Lung (tissue), 17 donors: ENCODE measurements at places on chromosomes 16 and 17. TPM values are rescaled to one million over a fixed set of nuclear protein-coding genes. Genes with fewer than 3 reads are reported as not detected.

- H3K27ac ChIP-seq, result no peak overlapping the region
- H3K36me3 ChIP-seq, result peaks cover 31% of the 10 kb centered on the region
- H3K4me1 ChIP-seq, result no peaks in the 10 kb centered on the region
- no peak for DNase-seq
- no peaks in the 10 kb centered on the region for H3K27me3 ChIP-seq
- no peak overlapping the region for H3K4me3 ChIP-seq
Observed at GRCh38 chr16:56832768-56833167, 32.2 kb upstream of the SLC12A3 start.

- H3K27ac ChIP-seq, result peak overlapping the region; percentile 35
- H3K4me3 ChIP-seq, result no peak overlapping the region
- no peaks in the 10 kb centered on the region for H3K36me3 ChIP-seq
- no peaks in the 10 kb centered on the region for H3K4me1 ChIP-seq
Observed at GRCh38 chr16:22685459-22685830, 128.5 kb upstream of the HS3ST2 start.

- H3K36me3 ChIP-seq, result no peaks in the 10 kb centered on the region
- H3K4me3 ChIP-seq, result no peak overlapping the region
- H3K27ac ChIP-seq, result no peak overlapping the region
- peaks cover 4% of the 10 kb centered on the region for H3K4me1 ChIP-seq
Observed at GRCh38 chr17:54977744-54978143, 9.2 kb downstream of the STXBP4 start.

- H3K27ac ChIP-seq, result no peak overlapping the region
- H3K27me3 ChIP-seq, result no peaks in the 10 kb centered on the region
- no peak overlapping the region for H3K4me3 ChIP-seq
Observed at GRCh38 chr16:53111078-53111791, 56.4 kb downstream of the CHD9 start.

GRCh38 chr17:17315142-17315821 is 12.1 kb downstream of the NT5M start:
- no peaks in the 10 kb centered on the region for H3K36me3 ChIP-seq
- no peaks in the 10 kb centered on the region for H3K4me1 ChIP-seq
- H3K27ac ChIP-seq, result no peak overlapping the region
- no peak for DNase-seq

DNA sequence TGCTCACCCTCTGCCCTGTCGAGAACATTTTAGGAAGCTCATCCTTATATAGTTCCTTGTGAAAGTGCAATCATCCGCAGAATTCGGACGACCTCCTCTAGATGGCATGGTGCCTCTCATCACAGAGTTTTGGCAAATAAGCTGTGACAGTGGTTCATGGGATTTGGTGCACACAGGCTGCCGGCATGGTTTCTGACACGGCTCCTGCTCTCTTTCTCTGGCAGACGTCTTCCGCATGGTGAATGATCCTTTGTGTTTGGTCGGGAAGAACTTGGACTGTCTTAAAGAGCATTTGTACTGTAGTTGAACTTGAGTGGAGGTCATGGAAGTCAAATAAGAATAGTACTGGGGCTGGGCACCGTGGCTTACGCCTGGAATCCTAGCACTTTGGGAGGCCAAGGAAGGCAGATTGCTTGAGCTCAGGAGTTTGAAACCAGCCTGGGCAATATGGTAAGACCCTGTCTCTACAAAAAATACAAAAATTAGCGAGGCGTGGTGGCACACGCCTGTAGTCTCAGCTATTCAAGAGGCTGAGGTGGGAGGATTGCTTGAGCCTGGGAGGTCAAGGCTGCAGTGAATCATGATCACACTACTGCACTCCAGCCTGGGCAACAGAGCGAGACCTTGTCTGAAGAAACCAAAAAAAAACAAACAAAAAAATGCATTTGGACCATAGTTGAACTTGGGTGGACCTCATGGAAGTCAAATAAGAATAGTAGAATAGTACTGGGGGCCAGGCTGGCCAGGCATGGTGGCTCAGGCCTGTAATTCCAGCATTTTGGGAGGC is 34.7 kb upstream of the NAT9 start:
- H3K4me3 ChIP-seq, result no peak overlapping the region
- no peak overlapping the region for H3K27ac ChIP-seq
- no peak for DNase-seq
- peaks cover 8% of the 10 kb centered on the region for H3K4me1 ChIP-seq
- H3K27me3 ChIP-seq, result no peaks in the 10 kb centered on the region

DNA sequence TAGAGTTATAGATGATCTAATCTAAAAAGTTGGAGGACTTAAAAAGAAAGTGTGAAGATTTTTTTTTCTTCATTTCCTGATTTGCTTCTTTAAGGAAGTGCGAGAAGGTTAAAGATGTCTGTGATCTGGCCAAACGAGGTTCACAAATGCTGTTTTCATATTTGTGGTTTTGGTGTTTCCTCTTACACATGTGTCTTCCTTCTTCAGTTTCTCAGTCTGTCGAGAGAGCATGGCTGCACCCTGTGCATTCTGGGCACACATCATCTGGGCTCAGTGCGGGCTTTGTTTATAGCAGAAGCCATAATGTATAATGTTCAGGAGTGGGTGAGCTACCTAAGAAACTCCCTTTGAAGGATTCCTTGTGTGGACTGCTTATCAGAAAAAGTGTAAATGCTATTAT is 260.4 kb upstream of the TBX2 start:
- no peaks in the 10 kb centered on the region for H3K36me3 ChIP-seq
- no peaks in the 10 kb centered on the region for H3K27me3 ChIP-seq
- H3K27ac ChIP-seq, result no peak overlapping the region

DNA sequence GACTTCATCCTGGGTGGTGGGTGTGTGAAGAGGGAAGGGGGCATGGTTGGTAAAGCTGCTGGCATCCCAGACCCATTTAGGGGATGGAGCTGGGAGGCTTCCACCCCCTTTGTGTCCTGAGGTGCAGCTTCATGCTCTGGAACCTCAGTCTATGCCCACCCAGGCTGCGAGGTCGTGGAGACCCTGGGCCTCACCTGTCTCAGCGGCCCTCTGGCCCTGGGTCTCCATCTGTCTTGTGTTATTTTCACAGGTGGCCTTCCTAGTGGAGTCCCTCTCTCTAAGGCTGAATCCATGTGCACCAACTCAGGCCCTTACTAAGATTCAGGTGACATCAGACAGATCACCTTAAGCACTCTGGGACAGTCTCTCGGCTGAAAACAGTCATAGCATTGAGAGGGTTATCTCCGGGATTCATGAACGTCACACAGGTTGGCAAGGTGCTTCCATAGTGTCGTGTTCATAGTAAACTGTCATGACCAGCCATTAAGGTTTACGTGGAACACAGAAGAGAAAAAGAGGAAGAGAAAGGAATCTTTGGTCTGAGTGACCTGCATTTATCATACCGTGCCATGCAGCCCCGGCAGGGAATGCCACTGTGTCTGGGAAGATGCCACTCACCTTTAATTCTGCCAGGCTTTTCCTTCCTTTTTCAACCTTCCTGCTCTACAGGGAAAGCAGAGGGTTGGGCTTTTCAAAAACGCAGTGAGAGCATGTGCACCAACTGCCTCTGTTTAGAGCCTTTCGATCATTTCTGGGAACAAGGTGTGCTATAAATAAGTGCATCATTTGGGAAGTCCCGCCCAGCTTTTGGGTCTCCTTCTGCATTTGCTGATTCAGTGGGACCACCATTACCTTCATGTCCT is 4.5 kb upstream of the FOXL1 start:
- H3K27ac ChIP-seq, result no peak overlapping the region
- no peaks in the 10 kb centered on the region for H3K36me3 ChIP-seq
- DNase-seq, result no peak
- no peak overlapping the region for H3K4me3 ChIP-seq

DNA sequence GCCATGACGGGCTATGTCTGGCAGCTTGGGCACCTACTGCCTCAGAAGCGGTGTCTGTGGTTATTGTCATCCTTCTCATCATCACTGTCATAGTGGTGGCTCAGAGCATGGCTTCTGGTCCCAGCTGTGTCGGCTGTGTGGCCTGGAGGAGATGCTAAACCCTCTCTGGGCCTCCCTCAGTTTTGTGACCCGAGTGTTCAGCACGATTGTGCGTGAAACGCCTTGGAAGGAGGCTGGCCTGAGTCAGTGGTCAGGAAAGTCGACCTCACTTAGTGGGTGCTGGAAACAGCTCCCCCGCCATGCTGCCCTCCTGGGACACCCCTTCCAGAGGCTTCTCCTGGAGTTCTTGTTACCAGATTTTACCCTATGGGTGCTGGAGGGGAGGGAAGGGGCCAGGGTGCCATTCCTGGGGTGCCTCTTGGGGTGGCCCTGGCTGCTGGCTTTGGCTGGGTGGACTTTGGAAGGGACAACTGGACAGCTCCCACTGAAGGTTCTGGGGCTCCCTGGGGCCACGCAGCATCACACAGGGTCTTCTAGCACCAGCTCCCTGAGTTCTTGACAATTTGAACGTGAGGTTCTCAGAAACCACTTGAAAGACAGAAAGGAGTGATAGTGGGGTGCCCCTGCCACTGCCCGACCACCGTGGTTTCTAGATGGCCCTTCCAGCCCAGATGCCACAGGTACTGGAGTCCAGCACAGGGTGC is 226.5 kb upstream of the GSE1 start:
- DNase-seq, result no peak
- H3K4me3 ChIP-seq, result no peak overlapping the region
- no peaks in the 10 kb centered on the region for H3K27me3 ChIP-seq
- no peaks in the 10 kb centered on the region for H3K36me3 ChIP-seq

Gene SLC16A3
- total RNA-seq, result 154 TPM

DNA sequence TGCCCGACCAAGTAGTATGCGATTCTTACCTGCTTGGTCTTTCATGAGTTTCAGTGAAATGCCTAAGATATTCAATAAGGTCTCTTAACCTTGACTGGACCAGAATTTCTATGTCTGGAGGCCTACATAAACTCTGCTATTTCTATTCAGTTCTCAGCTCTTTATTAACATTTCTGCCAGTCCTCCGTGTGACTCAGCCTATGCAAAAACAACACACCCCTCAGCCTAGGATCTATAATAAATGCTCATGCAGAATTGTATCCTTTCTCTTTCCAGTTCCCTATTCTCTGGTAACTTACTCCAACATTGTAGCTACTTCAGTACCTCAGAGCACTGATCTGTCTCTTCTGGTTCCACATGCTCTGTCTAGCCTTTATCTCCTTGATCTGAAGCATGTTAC is 1507.4 kb downstream of the CDH11 start:
- no peak for DNase-seq
- H3K27me3 ChIP-seq, result no peaks in the 10 kb centered on the region
- no peak overlapping the region for H3K4me3 ChIP-seq

- no peaks in the 10 kb centered on the region for H3K4me1 ChIP-seq
- H3K27ac ChIP-seq, result no peak overlapping the region
- no peaks in the 10 kb centered on the region for H3K36me3 ChIP-seq
- no peak overlapping the region for H3K4me3 ChIP-seq
Observed at GRCh38 chr16:55699616-55700015, 43.8 kb downstream of the SLC6A2 start.

DNA sequence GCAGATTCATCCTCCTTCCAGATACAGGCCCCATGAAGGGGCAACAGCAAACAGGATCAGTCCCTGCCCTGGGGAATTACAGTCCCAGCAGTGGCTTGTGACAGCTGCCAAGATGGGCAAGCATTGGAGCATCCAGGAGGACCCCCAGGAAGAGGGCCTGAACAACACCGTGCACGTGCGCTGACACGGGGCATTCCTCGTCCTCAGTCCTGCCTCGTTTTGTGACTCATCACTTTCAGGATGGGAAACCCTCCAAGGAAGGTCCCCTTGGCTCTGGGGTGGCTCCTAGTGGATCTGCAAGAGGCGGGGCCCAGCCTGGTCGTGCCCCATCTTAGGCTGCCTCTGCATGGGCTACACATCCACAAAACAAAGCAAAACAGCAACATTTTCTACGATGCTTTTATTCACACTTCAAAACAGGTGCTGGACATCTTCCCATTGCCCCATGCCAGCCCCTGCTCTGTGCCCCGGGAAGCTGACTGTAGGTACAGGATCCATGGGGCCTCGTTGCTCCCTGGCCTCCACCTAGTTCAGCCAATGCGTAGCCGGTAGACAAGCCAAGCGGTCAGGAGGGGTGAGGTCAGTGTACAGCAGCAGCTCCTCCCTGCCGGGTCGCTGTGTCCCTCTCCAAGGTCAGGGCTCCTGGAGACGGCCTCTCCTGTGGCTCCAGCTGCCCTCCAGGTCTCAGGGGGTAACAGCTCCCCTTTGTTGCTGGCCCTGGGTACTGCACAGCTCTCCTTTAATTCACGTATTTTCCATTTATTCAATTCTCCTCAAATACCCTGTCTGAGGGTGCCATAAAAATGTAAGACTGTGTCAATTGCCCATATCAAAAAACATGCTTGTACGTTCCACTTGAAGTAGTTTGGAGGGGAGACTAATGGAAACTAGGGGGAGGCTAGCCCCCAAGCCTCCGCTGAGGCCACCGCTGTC is 32.2 kb downstream of the ACTG1 start:
- H3K27me3 ChIP-seq, result no peaks in the 10 kb centered on the region
- no peaks in the 10 kb centered on the region for H3K36me3 ChIP-seq
- peaks cover 5% of the 10 kb centered on the region for H3K4me1 ChIP-seq
- H3K4me3 ChIP-seq, result no peak overlapping the region
- DNase-seq, result no peak

DNA sequence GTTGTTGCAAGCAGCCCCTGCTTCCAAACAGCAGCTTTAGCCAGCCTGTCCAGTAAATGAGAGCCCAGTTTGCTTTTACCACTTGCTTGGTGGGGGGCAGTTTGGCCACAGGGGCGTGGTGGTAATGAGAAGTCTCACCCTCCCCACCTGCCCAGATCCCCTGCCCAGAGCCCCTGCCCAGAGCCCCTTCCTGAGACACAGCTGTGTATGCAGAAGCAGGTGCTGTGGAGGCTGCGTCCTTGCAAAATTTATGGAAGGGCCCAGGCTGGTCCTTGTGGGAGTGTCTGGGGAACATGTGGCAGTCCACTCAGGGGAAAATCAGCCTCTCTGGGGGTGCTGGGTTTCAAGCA is 27.6 kb upstream of the LGALS9 start:
- no peaks in the 10 kb centered on the region for H3K27me3 ChIP-seq
- DNase-seq, result no peak
- H3K36me3 ChIP-seq, result peaks cover 30% of the 10 kb centered on the region

GRCh38 chr16:168424-168823 is 2.6 kb downstream of the HBM start:
- peaks cover 10% of the 10 kb centered on the region for H3K27me3 ChIP-seq
- H3K27ac ChIP-seq, result no peak overlapping the region
- no peak for DNase-seq
- no peak overlapping the region for H3K4me3 ChIP-seq
- peaks cover 12% of the 10 kb centered on the region for H3K4me1 ChIP-seq
